ENCODE measurements at places on chromosomes 13 and 19.

DNA sequence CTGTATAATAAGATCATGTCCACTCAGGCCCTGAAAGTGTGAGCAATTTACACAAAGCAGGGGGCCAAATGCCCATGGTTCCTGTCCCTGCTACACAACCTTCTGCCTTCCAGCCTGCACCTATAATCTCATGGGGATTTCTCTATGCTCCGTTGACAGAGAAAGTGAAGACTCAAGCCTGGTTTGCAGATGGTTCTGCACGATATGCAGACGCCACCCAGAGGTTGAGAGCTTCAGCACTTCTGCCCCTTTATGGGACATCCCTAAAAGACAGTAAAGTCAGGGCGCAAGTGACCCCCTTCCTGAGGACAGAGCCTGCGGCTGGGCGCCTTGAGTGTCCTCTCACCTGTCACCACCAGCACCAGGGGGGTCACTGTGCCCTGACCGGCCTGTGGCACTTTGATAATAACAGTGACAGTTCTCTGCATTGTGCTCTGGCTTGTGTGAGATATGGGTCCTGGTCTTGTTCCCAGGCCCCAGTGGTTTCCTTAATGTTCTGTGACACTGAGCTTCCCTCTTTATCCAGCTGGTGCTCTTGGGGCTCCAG, 15.1 kb downstream of the LILRA5 start:
- no peak for DNase-seq

- DNase-seq, result no peak
Measured at GRCh38 chr13:99344610-99345208, 37.5 kb upstream of the GPR183 start.

DNA sequence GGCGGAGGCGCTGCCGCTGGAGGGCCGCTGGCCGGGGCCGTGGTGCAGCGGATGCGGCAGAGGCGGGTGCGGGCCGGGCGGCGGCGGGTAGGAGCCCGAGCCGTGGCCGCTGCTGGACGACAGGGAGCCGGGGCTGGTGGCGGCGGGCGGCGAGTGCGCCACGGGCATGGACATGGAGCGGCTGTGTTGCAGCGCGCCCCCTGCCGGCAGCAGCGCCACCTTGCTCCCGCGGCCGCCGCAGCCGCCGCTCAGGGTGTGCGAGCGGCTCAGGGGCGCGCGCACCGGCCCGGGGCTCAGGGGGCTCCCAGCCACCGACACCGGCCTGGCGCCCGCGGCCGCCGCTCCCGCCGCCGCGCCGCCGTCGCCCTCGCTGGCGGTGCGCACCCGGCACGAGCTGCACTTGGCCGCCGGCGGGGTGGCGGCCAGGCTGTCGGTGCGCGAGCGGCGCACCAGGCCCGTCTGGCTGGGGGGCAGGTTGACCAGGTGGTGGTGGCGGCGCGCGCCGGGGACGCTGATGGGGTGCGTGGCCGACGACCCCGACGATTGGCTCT, 1.7 kb downstream of the IRS2 start:
- DNase-seq, result no peak

- no peak for DNase-seq
Measured at GRCh38 chr19:41711376-41712261, 3.2 kb downstream of the CEACAM5 start.

DNA sequence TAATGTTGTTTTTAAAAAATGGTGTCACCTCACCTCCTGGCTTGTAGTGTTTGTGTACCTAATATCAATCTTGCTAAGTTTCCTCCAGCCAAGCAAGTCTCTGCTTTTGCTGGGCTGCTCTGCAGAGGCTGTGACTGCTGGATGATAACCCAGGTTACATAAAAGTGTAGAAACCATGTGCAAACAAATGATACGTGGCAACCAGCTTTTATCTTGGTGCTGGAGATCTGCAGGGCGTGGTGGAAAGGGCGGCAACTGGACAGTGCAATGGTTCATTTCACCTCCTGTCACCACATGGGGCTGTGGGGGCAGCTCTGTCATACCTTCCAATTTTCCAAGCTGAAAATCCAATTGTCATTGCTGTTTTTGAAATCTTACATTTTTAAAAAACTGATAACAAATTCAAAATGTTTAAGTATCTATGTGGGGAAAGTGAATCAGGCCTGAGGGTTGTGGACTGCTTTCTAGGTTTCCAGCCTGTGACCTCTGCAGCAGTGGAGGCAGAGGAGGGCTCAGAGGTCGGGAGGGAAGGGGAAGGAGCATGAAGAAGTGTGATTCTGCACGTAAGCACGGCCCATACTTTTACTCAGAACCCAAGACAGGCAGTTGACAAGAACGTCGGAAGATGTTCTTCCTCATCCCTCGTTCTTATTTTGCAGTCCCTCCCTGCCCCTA, 9.7 kb downstream of the GPR42 start:
- DNase-seq, result no peak

DNA sequence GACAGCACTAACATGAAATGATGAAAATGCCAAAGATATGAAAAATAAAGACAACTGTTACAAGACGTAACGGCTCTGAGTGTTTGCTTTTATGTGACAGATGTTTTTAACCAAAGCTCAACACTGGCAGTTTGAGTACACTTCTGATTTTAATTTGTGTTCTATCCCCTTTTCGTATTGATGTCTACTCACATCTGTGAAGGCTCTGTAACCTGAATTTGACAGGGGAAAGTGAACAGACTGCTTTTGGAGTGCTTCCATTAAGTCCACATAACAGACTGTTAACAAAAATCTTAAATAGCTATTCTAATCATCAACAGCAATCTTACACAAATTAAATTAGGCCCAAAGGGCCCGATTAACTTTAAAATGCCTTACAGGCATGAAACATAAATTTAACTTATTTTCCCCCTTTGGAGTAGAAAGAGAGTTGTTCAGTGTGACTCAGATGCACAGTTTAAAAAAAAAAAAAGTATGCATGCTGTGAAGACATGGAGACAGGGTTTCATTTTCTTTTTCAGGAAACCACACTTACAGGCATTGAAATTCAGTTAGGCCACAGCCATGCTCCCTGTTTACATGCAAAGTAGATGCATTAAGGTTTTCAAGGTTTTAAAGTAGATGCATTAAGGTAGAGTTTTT, 16.3 kb upstream of the RNASEH2B start:
- DNase-seq, result no peak

- no peak for DNase-seq
Measured at GRCh38 chr13:111976474-111977178, 90.3 kb upstream of the SOX1 start.

GRCh38 chr13:31018511-31018910, 86.1 kb downstream of the TEX26 start:
- DNase-seq, result no peak

DNA sequence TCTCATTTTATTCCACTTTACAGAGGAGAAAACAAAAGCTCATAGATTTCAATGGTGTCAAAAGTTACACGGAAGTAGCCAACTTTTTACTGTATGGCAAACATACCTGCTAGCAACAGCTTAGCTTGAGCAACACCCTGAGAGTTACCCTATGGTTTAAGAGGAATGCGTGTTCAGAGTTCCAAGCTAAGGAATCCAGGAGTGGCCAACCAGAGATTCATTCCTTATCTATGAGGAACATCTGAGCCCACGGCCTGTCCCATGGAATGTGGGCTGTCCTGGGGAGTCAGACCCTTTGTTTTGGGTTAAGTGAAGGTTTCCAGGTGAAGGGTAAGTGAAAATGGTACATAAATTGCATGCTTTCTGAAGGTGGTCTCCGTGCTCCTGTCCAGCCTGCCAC, 67.5 kb downstream of the STARD13 start:
- DNase-seq, result no peak

DNA sequence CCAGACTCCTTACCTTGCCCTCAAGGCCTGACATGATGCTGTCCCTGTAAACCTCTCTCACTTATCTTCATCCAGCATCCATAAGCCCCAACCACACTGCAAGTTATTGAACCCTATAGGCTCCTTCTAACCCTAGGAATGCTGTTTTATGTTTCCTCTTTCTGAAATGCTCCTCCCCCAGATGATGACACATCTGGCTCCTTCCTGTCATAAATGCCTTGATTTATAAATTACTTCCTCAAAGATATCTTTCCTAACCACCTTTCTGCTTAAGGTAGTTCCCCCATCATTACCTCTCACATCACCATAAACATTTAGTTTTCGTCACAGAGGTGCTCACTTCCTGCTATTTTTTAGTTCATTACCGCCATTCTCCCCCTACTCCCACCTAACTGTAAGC, 12.3 kb downstream of the RUBCNL start:
- DNase-seq, result no peak

- DNase-seq, result no peak
Measured at GRCh38 chr19:35958660-35959039, 22.5 kb downstream of the LRFN3 start.

DNA sequence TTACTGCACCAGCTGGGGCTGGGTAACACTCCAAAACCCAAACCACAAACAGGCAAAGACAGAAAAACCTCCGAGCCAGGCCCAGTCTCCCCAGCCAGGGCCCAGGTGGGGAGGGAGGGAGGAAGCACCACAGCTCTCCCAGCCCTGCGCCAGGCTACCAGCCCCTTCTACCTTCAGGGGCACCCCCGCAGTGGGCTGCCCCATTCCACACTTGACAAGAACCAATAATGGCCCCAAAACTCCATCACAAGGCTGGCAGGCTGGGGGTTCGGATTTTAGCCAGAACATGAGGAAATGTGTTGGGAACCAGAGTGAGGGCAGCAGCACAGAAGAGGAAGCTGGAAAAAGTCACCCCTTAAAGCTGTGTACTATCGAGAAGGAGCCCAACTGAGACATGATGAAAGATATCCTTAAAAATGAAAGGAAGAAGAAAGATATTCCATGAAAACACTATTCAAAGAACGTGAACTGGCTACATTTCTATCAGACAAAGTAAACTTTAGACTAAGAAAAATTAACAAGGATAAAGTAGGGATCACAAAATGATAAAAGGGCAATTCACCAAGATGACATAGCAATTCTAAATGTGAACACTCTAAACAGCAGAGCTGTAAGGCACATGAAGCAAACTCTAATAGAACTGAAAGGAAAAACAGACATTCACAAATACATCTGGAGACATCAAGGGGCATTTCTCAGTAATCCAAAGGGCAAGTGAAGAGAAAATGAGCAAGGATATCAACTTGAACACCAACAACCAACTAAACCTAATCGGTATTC, 12.9 kb downstream of the TUBGCP3 start:
- DNase-seq, result no peak

- DNase-seq, result no peak
Measured at GRCh38 chr13:75607447-75607846, 28.7 kb upstream of the LMO7 start.

GRCh38 chr13:74092711-74093110, 41.5 kb downstream of the KLF12 start:
- DNase-seq, result no peak

DNA sequence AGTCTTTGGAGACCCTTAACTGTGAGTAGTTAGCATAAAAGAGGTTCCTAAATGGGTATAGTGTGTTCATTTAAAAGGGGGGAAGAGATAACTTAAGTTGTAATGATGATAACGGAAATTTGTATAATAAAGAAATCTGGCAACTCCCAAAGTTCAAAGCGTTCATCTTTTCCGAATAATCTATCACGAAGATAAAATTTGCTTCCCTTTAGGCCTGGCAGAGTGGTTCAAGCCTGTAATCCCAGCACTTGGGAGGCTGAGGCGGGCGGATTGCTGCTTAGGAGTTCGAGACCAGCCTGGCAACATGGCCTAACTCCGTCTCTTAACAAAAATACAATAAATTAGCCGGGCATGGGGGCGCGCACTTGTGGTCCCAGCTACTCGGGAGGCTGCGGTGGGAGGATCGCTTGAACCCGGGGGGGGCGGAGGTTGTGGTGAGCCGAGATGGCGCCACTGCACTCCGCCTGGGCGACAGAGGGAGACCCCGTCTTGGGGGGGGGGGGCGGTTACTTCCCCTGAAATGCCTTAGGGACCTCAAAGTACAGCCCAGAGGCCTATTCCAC, 934 bp downstream of the N4BP2L2 start:
- DNase-seq, result no peak

DNA sequence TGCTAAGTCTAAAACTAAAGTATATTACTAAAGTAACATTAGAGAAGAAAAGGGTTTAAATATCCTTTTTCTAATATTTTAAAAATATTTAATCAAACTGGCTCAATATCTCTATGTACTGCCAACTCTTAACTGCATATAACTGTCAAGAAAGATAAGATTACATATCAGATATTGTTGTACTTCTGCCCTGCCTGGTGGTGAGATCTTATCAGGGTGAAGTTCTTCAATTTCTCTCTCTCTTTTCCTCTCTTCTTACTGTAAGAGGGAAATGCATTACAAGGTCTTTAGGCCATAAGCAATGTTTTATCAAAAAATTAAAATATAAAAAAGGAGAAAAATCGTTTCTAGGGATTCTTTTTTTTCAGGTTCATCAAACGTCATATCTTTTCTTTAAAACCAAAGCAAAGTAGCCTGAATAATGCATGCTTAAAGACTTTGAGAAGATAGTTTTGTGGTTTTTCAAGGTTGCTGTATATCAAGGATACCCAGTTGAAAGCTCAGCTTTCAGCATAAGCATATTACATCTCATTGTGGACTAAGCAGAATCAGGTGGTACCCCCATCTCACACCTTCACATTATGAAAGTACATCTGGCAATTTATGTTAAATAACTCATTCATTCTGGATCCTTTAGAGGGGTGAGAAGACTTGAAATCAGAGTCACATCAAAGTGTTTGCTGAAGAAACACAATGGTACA, 1625.7 kb upstream of the SLC10A2 start:
- no peak for DNase-seq

DNA sequence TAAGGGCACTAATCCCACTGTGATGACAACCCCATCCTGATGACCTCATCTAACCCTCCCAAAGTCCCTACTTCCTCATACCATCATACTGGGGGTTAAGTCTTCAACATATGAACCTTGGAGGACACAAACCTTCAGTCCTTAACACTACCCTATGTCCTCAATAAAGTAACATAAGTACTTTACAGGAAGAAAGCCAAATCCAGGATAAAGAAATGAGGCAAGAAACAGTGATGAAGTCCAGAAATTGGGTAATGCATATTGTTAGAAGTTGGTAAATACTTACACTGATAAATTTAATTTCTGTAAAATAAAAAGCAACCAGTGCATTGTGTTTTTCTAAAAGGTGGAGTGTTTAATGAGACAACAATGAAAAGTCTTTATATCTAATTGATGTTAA, 284.8 kb upstream of the SOX21 start:
- no peak for DNase-seq

DNA sequence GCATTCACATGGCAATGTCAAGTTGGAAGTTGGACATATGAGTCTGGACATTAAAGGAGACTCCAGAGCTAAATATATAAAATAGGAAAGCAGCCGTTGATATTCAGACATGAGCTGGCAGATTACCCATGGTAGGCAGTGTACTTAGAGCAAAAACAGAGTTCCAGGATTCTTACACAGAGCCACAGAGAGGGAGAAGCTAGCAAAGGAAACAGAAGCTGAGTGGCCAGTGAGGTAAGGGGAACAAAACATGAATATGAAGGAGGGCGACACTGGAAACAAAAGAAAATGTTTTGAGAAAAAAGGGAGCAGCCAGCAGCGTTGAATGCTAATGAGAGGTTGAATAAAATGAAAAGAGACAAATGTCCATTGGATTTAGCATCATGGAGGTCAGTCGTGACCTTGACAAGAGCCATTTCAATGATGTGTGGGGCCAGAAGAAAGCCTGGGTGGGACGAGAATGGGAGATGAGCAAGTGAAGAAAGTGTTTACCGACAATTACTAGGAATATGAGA, 198.4 kb downstream of the POU4F1 start:
- no peak for DNase-seq

- no peak for DNase-seq
Measured at GRCh38 chr19:27720155-27720554, 1492.8 kb downstream of the UQCRFS1 start.

GRCh38 chr19:726993-727956, 18.5 kb downstream of the PALM start:
- no peak for DNase-seq
